ENCODE measurements at places on chromosomes 12 and 14.

GRCh38 chr12:55733858-55734257 is 5.0 kb upstream of the CD63 start:
- DNase-seq = no peak

GRCh38 chr12:45708901-45709300 is 20.6 kb upstream of the ARID2 start:
- DNase-seq = no peak

DNA sequence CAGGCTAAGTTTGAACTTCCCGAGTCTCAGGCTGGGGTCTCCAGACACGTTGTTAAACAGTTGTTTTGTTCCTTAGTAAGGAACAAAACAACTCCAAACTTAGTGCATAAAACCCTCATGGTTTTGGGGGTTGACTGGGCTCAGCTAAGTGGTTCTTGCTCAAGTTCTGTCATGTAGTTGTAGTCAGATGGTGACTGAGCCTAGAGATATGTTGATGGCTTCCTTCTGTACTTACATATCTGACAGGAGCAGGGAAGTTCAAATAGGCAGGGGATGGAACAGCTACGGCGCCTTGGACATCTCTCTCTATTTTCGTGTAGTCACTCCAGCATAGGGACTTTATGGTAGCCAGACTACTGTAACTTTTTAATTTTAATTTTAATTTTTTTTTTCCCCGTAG is 45.7 kb downstream of the SPATS2 start:
- no peak for DNase-seq

GRCh38 chr12:42770261-42770660 is 180.7 kb upstream of the PRICKLE1 start:
- DNase-seq = no peak

DNA sequence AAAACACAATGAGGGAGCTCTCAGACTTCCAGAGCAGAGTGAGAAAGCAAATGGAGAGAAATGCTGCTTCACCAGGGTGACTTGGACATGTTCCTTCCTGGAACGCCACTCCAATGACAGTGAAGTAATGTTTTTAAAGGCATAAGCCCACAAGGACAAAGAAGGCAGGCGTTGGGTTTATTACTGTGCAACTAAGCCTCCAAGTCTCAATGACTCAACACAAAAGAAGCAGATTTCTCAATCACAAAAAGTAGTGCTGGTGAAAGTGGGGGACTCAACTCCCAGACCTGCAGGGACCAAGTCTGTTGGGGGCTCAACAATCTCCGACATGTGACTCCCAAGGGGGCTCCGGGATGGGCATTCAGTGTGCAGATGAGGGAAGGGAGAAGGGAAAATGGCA is 505.2 kb downstream of the BCL11B start:
- no peak for DNase-seq

DNA sequence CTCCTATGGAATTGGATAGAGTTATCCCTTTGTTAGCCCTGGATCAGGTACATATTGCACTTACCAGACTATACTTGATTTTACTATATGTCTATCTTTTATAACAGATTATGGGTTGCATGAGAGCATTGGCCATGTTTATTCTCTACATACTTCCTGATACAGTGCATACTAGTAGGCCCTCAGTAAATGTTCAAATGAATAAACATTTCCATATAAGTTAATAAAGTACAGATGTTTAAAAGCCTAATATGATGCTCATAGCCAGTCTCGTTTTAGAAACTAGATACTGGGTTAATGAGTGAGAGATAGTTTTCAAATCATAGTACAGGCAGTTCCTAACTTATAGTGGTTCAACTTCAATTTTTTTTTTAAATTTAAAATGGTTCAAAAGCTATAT is 39.5 kb upstream of the TOMM20L start:
- no peak for DNase-seq

GRCh38 chr12:92596383-92596782 is 106.4 kb upstream of the PLEKHG7 start:
- no peak for DNase-seq

DNA sequence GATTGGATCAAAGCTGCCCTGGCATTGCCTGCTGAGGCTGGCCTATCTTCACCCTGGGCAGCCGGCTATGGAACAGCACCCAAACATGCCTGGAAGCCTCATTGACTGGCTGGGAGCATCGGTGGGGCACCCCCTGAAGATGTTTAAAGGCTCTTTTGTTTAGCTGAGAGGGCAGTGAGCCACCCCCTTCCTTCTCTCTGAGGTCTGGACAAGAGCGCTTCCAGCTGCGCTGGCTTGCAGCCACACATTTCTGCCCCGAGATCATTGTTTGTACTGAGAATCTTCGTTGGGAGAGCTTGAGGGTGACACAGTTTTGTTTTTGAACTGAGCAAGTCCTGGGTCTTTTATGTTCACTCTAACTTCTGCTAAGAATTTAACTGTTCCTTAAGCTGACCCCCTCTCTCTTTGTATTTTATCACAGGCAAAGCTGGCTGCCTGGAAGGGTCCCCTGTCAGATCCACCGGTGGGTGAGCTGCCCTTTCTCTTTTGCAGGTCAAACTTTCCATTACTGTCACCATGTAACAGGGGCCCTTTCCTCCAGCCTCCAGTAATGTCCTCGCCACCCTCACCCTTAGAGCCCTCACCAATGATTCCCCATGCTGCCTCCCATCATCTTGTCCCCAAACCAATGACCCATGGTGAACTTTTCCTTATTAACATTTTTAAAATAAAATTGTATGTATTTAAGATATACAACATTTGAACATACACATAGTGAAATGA is 212.2 kb downstream of the KIF26A start:
- no peak for DNase-seq

GRCh38 chr12:80100591-80100990 is 1.3 kb downstream of the OTOGL start:
- no peak for DNase-seq

DNA sequence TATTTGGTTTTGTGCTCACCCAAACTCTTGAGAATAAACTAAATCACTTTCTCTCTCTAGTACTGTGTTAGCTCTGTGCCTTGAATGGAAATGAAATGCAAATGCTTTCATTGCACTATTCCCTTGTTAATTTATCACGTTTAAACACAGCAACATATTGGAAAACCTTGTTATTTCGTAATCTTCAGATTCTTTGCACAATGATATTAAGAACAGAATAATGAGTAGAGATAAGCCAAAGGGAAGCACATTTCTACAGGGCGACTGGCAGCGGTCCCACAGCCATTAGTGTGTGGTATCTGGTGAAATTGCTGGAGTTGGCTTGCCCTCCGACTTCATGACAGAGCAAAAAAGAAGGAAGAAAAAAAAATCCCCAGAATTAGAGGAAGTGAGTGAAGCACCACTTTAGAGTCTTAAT is 166.1 kb upstream of the E2F7 start:
- DNase-seq = no peak

GRCh38 chr14:24307575-24308341 is at the start of gene CIDEB:
CIDEB (minus strand) TSS chr14:24307977; CDS start chr14:24307858, 119 bp downstream.
- no peak for DNase-seq

GRCh38 chr12:1591034-1591433 is 3.3 kb downstream of the FBXL14 start:
- DNase-seq = no peak

GRCh38 chr12:111339321-111339938 is 29.5 kb downstream of the PHETA1 start:
- no peak for DNase-seq

DNA sequence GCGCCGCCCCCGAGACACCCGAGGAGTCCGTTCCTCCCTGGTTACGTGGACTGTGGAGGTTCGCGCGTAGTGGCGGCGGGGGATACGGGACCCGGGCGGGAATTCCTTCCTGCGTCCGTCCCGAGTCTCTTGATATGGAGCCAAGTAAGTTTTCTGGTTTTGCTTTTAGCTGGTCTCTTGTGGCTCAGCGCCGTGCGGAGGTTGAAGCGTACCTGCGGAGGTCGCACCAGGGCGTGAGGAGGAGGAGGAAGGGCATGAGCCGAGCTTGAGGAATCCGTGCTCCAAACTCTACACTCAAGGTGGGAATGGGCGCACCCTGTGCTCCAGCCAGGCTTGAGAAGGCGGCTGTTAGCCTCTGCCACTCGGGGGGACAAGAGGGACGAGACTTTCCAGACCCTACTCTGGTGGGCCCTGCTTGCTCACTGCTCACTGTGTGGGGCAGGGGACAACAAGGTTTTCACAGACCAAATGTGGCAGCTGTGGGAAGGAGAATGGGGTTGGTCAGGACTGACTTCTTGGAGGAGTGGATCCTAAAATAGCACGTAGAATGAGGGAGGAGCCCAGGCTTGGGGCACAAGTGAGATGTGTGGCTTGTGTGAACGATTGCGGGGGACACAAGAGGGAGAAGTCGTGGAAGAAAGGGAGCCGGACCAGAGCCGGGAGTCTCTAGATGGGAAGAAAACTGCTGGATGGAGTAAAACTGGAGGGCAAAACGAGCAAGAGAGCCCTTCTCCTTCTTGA is 577 bp downstream of the ATG101 start:
- DNase-seq = no peak

DNA sequence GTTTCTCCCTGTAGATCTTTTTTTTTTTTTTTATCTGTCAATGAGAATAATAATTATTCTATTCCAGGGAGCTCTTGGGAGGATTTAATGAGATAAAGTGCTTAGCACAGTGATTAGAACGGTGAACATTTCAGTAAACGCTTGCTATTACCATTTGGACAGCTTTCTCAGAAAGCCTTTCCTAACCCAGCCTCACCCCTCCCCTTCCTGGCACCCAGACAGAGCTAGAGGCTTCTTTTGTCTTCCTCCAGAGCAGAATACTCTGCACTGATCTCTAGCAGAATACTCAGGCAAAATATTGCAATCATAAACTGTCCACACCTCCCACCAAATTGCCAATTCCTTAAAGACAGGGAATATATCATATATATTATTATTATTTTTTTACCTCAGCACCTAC is 66.6 kb downstream of the ERGIC2 start:
- no peak for DNase-seq

- no peak for DNase-seq
These were observed 6.3 kb downstream of the KRT80 start for GRCh38 chr12:52185400-52185967.

DNA sequence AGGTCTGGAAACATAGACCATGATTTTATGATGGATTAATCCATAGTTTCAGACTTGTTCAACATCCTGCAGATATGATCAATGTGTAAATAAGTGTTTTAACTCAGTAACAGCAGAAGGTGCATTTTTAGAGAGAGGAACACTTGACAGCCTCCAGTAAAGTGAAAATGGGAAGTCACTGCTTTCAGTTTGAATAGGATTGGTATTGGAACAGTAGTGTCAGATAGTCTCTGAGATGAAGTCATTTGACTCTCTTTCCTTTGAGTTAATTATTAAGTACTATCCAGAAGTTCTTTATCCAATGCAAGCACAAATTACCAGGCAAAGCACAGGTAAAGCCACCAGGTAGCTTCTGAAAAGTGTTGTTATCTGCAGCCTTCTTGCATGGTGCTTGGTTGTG is 14.5 kb upstream of the NAV3 start:
- DNase-seq = no peak

- DNase-seq = no peak
These were observed 35.3 kb upstream of the CSRNP2 start for GRCh38 chr12:51118706-51119105.

GRCh38 chr12:132083941-132084620 is 60.0 kb downstream of the DDX51 start:
- peak; percentile 71 for DNase-seq

Data from iPS DF 19.7 (cell line).